Stimulated activated CD8-positive, alpha-beta memory T cell treated with anti-CD3 and anti-CD28 coated beads, Interleukin-7, amount 100 ng/mL, for 1 hour (primary cell): ENCODE measurements at places on chromosomes 2 and 18.

GRCh38 chr2:133458280-133458679, 110.0 kb downstream of the NCKAP5 start:
- no peak for DNase-seq

- DNase-seq, result no peak
Measured at GRCh38 chr2:64947885-64948284, 41.3 kb upstream of the SLC1A4 start.

GRCh38 chr2:38825956-38826355, 47.9 kb downstream of the GEMIN6 start:
- no peak for DNase-seq

DNA sequence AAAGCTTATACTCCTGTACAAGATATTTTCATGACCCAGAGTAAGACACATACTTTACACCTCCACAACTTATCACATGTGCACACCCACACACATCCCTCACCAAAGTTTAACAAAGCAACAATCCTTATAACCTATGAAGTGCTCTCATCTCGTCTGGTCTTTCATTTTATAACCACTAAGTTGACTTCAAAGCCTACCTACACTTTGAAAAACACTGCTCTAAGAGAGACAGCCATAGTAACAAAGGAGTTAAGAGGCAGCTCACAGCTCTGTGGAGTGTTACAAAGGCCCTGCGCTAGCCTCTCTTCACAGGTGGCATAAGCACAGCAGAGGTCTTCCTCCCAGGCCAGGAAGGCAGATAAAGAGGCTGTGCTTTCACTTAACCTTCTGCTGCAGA, 69.7 kb upstream of the TMEM200C start:
- no peak for DNase-seq

DNA sequence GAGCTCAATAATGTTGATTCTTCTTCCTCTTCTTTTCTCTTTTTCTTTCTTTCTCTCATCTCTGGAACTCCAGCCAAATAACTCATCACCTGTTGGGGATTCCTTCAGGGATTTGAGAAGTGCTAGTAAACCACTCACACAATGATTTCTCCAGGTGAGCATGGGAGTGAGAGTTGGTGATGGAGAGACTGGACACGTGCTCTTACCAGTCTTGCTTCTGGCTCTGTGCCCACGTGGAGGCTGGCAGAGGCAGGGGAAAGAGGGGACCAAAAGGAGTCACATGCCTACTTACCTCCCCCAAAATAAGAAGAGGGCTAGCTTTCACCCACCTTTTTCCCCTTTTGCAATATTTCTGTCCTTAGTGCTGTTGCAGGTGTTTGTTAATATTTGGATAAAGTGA, 28.6 kb upstream of the CCDC85A start:
- no peak for DNase-seq

DNA sequence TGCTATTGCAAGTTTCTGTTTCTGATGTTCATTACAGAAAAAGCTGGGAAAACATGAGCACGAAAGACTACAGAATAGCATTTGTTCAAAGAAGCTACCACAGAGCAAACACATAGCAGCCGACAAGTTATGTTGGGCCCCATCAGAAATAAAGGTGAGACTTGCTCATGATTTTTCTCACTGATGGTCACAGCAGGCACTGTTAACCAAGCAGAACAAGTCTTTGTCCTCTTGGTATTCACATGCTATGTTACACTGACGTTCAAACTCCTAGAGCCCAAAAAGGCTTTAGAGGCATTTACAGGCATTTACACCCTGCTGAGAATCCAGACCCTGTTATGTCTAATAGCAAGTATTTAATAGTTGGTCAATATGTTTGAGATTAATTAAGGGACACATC, 235.0 kb upstream of the HNMT start:
- no peak for DNase-seq

DNA sequence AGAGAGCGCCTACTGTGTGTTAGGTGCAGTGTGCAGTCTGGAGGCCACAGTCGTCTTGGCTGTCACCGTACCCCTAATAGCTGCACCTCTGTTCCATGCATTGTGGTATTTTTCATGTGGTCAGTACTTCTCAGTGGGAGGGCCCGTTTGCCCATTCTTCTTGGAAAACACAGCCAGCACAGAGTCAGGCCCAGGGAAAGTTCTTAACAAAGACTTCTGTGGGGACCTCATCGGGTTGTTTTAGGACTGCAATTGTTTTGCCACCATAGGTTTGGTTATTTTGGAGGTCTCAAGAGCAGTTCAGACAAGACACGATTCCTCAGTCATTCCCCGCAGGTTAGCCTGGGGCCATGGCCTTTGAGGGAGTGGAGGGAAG, 62.3 kb downstream of the SMIM21 start:
- DNase-seq, result no peak

- DNase-seq, result no peak
Measured at GRCh38 chr2:46722142-46722541, 193.5 kb downstream of the MCFD2 start.

DNA sequence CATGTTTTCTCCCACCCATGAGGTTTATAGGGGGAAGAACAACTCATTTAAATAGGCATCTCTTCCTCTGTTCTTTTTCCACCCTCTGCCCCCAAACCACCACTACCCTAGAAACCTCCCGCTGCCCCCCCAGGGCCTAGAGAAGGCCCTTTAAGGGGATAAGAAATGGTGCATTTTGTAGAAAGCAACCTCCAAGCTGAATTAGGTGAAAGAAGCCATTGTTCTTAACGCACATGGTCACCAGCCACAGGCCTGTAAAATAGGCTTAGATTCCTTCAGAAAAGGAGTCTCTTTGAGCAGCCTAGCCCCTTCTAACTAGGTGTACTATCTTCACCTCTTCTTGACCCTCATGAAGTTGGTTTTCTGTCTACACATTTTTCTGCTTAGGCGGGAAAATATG, 118.6 kb upstream of the SP5 start:
- no peak for DNase-seq

DNA sequence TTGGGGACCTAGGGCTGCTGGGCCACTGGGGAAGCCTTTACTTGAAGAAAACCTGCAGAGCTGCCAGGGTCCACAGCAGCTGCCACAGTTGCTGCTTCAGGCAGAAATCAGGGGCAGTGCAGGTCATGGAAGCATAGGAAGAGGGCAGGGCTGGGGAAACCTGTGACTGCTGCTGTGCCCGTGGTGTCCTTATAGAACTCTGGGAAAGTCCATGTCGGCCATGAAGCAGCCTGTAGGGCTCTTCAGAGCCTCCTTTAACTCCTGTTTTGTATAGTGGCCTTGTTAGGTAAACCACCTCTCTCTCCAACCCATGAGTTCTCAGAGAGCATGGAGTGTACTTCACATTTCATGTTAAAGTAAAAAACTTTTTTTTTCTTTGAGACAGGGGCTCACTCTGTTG, 62.1 kb downstream of the SMAD4 start:
- no peak for DNase-seq

DNA sequence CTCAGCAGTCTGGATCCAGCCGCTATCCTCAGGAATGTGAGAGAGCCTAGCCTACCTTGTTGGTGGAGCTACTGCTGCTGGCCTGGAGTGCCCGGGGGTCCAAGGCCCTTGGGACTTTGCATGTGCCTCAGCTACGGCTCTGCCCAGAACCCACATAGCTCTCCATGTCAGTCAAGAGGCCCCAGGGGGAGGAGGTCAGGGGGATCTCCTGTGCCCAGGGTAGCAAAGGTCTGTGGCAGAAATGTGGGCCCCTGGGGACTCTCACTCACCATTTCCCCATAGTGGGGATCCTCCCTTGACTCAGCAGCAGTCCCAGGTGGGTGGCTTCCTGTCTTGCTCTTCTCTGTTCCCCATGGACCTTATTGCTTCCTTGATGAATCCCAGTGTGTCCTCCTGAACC, 342.7 kb upstream of the CHAC2 start:
- DNase-seq, result no peak

DNA sequence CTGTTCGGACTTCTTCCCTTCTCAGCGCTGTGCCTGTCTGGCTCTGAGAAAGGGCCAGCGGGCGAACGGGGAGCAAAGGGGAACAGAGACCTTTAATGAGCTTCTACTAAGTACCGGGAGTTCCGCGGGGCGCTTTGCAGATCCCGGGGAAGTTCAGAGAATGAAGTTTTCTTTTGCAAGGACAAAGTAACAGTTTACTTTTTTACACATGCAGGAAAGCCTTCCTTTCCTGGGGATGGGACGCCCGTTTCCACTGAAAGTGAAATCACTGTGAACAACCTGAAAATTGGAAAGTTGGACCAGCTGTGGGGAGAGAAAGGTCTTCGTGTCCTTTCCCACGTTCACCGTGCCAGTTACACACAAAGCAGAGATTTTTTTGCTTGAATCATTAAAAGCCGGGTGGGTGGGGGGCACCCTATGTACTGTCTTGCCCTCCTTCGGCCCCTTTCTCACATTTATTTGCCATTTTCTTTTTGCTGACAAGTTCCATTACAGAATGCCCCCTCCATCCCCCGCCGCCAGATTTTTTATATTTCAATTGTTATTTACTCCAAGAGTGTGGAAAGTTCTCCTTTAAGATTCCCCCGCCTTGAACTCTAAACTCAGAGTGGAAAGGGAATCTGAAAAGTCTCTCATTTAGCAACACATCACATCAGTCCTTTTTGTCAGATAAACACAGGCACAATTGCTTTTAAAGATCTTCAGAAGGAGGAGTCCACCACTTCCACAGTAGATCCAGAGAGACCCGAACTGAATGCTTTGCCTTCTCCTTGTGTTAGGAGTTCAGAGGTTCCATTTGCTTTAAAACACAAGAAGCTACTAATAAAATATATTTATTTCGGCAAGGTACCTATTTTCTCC, 1.1 kb upstream of the FN1 start:
- no peak for DNase-seq
